Fibroblast of the aortic adventitia (primary cell): ENCODE measurements at places on chromosomes 12 and 14. TPM values are rescaled to one million over a fixed set of nuclear protein-coding genes. Genes with fewer than 3 reads are reported as not detected.
A peak's percentile ranks its signal among the peaks of the same experiment; 100 is the strongest.

- DNase-seq = no peak
Observed at GRCh38 chr12:11882301-11883019, 188.3 kb upstream of the BCL2L14 start.

The PPP1R1A gene
- total RNA-seq = not detected in 2 replicates

DNA sequence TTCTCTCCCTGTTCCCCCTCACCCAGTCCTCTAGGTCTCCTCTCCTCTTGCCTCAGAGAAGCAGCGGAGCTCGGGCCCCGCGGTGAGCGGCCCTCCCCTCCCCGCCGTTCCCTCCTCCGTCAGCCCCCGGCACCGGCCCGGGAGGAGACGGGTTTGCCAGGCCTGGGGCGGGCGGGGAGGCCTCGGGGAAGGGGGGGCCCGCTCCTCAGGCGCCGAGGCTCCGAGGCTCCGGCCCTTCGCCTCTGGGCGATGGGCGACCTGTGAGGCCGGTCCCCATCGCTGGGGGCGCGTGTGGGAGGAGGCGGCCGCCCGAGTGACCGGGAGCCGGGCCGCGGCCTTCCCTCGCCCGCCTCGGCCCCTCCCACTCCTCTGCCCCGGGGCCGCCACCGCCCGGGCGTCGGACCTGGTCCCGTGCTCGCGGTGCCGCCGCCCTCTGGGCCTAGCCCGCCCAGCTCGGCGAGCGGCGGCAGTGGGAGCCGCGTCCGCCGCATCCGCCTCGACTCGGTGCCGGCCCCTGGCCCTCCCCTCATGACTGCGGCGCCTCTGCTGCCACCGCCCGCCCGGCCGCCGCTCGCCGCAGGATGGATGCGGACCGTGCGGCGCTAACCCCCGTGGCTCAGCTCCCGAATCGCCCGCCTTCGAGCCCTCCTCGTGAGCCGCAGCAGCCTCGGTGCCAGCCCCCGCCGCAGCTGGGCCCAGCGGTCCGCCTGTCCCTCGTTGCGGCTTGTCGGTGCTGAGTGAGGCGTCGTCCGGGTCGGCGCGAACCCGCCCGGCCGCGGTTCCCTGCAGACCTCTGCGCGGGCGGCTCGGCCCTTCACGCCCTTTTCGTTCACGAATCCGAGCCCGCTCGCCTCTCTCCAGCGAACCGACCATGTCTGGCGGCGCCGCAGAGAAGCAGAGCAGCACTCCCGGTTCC is 574 bp downstream of the WNK1 start:
- DNase-seq = peak; percentile 27

DNA sequence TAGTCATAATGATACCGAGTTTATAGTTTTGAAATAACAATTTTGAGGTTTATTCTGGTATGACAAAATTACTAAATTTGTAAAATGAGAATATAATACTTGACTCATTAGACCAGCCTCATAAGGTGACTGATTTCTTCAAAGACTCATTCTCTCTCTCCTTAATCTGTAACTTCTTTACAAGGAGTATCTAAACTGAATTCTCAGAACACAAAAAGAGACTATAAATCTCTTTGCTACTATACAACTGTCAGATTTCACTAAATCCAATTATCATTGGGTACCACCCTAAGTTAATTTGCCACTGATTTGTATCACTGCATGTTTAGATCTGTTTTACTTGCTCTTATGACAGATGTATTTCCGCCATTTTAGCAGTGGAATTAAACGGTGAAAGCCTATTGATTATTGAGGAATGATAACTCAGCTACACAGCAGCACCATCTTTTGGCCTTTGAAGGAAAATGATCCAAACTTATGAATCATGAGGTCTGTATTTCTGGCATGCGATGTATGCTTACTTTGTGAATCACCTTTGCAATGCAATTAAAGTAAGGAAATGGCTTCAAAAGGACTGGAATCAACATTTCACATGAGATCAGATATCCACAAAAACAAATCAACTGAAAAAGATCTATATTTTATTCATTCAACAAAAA is 161.2 kb downstream of the RERGL start:
- peak; percentile 72 for DNase-seq

The LGR5 gene
- 7.8 TPM in 1 of 2 replicates, not detected in the other for total RNA-seq

The TOGARAM1 gene
- total RNA-seq = 20.0 and 34.0 TPM in 2 replicates

DNA sequence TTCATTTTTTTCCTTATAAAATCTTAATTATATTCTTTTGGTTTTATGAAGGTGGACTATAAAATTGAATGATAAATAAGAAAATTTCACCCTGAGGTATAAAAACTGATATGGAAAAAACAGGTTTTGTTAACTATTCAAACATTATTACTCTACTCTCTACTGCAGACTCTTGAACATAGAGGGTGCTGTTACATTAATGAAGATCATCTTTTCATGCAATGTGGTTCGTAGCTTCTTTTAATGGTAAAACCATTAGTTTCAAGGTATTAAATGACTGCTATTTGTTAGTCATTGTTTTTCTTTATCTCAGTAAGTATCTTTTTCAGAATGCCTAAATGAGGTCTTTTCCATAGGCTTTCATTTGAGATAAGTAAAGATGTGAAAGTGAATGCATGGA is 510.4 kb downstream of the SLC16A7 start:
- DNase-seq = peak; percentile 53

- no peak for DNase-seq
Observed at GRCh38 chr14:75155169-75155568, 21.2 kb downstream of the TMED10 start.

The TDRD9 gene
- 0.45 and 4.5 TPM in 2 replicates for total RNA-seq

DNA sequence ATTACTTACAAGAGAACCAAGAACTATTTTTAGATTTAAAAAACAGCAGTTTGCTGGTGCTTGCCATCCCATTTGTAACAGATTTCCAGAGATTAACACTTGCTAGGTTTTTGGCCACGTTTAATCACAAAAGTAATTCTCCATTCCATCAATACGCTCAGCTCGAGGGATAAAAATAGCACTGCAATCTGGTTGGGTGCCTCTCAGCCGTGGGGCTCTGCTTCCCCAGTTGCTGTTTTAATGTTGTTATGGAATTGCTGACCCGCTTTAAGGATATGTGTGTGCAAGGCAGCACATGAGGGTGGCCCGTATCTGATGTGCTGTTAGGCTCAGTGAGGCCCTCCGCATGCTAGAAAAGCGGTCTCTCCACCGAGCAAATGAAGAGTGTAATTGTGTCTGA is 222.2 kb upstream of the TMEM260 start:
- DNase-seq = peak; percentile 17

GRCh38 chr12:39157696-39158342 is 252.4 kb upstream of the CPNE8 start:
- DNase-seq = peak; percentile 5

The RTN1 gene
- 0.27 and 1.7 TPM in 2 replicates for total RNA-seq

GRCh38 chr14:103206023-103206481 is 82.8 kb downstream of the TNFAIP2 start:
- DNase-seq = peak; percentile 73

DNA sequence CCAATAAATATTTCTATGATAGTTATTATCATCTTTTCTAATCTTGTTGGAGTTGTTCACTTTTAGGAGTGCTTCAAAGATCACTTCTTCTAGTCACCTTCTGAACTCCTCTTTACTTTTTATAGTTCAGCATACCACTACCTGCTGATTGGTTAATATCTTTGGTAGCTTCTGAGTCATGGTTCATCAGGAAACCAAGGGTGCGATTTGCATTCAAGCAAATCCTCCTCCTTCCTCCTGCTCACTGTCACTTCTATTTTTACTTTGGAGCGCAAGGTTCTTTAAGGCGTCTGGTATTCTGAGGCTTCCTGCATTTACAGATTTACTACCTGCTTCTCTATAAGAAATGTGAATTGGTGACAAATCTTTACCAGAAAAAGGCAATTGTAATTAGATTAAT is 24.0 kb downstream of the SYT1 start:
- DNase-seq = no peak

DNA sequence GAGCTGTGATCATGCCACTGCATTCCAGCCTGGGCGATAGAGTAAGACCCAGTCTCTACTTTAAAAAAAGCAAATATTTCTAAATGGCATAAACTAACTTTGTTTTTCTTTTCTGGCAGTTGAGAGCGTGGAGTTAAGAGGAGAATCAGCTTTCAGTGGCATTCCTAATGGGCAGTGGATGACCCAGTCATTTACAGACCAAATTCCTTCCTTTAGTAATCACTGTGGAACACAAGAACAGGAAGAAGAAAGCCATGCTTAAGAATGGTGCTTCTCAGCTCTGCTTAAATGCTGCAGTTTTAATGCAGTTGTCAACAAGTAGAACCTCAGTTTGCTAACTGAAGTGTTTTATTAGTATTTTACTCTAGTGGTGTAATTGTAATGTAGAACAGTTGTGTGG is 21.2 kb downstream of the TDG start:
- no peak for DNase-seq

GRCh38 chr12:101969-102878 is 35.7 kb downstream of the IQSEC3 start:
- DNase-seq = no peak

DNA sequence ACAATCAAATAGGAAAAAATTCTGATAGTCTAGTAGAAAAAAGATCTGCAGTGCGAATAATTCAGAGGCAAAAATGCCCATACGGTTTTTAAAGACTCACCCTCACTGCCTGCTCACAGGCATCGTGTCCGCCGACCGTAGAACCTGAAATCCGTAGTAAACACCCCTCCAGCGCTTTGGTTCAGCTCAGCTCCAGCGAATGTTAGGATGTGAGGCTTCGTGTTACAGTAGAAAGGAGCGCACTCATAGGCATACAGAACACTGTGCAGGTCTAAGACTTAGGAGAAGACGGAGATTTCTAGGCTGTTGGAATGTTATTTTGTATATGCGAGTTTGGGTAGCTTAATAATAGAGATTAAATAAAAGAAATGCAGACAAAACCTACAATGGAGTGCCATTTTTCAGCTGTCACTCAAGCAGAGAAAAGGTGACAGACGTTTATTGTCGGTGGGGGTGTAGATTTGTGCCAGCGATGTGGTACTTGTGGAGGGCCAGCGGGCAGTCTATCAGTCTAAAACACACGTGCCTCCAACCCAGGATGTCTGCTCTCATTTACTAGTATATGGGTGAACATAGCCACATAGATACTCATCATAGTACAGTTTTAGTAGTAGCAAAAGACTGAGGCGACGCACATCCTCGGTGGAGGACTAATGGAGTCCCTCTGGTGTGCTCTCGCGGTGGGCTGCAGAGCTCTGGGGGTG is 25.7 kb downstream of the SFSWAP start:
- no peak for DNase-seq

GRCh38 chr14:56156096-56156495 is 37.9 kb downstream of the PELI2 start:
- DNase-seq = peak; percentile 10

The TPH2 gene
- total RNA-seq = not detected in 2 replicates

GRCh38 chr12:108572166-108572790 is 9.9 kb downstream of the ISCU start:
- no peak for DNase-seq

GRCh38 chr14:69079747-69080146 is 73.2 kb downstream of the DCAF5 start:
- DNase-seq = no peak

DNA sequence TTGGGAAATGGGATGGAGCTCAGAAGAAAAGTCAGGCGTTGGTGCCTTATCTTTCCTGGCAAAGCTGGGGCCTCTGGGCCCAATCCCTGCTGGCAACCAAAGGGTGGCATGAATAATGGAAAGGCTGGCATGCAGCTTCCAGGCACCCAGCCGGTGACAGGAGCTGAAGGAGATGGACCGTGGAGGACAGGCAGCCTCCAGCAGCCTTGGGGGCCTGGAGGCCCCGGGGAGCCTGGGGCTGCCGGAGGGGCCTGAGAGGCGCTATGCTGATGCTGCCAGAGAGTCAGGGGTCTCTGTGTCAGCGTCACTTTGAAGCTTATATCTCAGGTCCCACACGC is 38.2 kb upstream of the EML1 start:
- DNase-seq = no peak

The FITM1 gene
- 0.18 TPM in 1 of 2 replicates, not detected in the other for total RNA-seq

The ITGB7 gene
- 0.54 TPM in 1 of 2 replicates, not detected in the other for total RNA-seq

The GNS gene
- 162 and 166 TPM in 2 replicates for total RNA-seq

DNA sequence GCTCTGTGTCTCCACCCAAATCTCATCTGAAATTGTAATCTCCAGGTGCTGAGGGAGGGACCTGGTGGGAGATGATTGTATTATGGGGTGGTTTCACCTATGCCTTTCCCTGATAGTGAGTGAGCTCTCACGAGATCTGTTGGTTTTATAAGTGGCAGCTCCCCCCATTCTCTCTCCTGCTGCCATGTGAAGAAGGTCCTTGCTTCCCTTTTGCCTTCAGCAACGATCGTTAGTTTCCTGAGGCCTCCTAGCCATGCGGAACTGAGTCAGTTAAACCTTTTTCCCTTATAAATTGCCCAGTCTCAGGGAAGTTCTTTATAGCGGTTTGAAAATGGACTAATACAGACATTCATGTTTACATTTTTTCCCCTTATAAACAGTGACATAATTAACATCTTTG is 36.1 kb downstream of the PELI2 start:
- DNase-seq = no peak

The TMEM229B gene
- total RNA-seq = 0.81 and 1.8 TPM in 2 replicates

GRCh38 chr12:109010259-109010658 is 10.6 kb downstream of the SVOP start:
- DNase-seq = no peak

The PMCH gene
- 0.27 TPM in 1 of 2 replicates, not detected in the other for total RNA-seq

The EEF1AKMT3 gene
- 3.9 and 6.6 TPM in 2 replicates for total RNA-seq

DNA sequence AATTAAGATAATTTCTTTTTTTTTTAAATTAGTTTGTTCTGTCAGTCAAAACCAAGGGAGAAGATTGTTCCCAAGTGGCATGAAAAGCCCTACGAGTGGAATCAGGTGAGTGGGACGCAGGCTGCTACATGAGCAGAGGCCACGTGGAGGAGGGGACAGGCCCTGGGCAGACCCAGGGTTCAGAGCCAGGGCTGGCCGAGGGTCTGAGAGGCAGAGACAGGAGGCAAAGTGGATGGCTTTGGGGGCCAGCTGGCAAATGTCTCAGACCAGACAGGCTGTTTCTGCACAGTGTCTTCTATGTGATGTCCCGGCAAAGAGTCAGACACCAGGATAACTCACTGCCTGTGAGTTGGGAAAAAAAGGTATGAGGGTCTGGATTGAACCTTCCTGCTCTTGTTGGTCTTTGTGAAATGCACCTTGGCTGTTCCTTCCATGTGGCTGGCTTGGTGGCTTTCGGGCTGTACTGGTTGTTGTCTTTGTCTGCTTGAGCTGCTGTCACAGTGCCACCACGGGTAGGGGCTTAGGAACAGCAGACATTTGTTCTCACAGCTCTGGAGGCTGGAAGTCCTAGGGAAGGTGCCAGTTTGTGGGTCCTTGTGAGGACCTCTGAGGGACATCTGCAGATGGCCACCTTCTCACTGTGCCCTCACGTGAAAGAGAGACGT is 35.8 kb upstream of the ASPG start:
- DNase-seq = no peak

DNA sequence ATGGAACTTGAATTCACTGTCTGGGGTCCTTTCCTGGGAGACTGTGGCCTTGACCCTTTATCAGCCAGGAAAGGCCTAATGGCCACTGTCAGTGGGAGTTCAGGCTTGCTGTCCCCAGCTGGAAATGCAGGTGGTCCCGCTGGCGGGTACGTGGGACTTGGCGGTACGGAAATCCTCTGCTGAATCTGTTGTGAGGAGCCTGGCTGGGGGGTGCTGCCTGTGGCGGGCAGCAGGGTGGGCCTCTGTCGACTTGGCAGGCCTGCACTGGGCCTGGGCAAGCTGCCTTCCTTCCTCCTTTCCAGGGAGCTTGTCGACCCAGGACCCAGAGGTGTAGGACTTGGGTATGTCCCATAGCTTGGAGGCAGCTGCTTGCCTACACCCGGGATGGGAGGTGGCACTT is 26.3 kb downstream of the ZFYVE21 start:
- no peak for DNase-seq

The KRT83 gene
- total RNA-seq = not detected in 2 replicates

The SMIM41 gene
- total RNA-seq = 0.27 and 0.98 TPM in 2 replicates

GRCh38 chr12:27387473-27387872 is 54.8 kb downstream of the BMAL2 start:
- no peak for DNase-seq
